GM12878 (cell line): ENCODE measurements at places on chromosomes 6 and 20. TPM values are rescaled to one million over a fixed set of nuclear protein-coding genes. Genes with fewer than 3 reads are reported as not detected.

Gene MAPK13
- total RNA-seq = 48.0 and 52.5 TPM in 2 replicates

Gene HLA-DQB1
- total RNA-seq = 119 and 121 TPM in 2 replicates

- peak; percentile 77 for DNase-seq
These were observed at the start of gene ERGIC3 for GRCh38 chr20:35541783-35542662. Gene ERGIC3 (plus strand): TSS chr20:35542078. CDS start chr20:35542098, 20 bp downstream.

DNA sequence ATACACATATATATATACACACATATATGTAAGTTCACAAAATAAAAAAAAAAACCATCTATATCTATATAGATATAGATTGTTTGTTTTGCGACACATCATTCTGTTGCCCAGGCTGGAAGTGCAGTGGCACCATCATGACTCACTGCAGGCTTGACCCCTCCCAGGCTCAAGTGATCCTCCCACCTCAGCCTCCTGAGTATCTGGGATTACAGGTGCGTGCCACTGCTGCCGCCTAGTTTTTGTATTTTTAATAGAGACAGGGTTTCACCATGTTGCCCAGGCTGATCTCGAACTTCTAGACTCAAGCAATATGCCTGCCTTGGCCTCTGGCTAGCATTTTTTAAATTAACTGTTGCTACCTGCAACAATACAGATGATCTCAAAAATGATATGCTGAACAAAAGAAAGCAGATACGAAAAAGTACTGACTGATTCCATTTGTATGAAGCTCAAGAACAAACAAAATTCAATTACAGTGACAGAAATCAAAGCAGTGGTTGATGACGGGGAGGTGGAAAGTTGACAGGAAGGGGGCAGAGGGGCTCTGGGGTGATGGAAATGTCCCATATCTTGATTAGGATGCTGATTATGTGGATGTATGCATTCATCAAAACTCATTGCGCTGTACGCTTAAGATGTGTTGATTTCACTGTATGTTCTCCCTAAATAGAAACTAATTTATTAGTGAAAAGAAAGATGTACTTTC, 49.6 kb downstream of the ATXN1 start:
- no peak for DNase-seq

Gene TSHZ2
- total RNA-seq = 0.27 and 0.36 TPM in 2 replicates

DNA sequence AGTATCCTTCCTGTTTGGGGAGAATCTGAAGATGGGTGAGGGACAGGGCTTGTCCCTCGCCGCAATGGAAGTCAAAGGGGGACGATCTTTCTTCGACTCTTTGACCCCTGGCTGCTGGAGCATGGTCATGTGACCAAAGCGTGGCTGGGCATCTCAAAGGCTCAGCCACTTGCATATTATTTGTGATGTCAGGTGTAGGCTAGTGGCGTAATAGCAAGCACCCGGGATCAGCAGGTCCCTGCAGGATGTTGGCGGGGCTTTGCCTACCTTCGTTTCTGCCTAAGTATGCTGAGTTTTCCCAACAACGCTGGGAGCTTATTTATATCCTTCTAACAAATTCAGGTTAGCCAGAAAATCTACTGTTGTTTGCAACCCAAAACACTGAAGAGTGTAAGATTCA, 50.3 kb upstream of the IL20RA start:
- DNase-seq = no peak

Gene EFCAB8
- total RNA-seq = 0.05 and 0.18 TPM in 2 replicates

DNA sequence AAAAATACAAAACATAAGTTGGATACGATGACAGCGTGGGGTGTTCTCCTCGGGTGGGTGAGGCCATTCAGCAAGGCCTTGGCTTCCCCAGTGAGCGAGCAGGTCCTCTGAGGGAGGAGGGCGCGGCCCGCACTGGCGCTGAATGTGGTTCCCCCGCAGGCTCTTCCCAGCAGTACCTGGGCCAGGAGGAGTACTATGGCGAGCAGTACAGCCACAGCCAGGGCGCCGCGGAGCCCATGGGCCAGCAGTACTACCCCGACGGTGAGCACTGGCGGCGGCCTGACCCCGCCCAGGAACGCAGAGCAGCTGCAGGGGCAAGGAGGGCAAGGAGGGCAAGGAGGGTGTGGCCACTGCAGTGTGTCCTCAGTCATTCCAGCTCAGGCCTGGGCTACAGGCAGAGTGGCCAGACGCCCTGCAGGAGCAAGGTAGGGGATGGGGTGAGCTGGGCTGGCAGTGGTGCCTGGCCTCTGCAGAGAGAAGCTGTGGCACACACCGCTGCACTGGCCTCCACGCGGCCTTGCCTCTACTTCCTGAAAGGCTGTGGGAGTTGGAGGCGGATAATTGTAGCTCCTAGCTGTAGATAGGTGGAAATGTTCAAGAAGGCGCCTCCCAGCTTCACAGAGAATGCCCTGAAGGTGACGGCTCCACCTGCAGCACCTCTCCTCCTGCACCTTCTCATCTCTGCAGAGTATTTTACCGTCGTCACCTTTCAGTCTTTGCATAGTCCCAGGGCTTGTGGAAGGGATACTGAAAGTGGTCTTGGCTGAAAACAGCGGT, 18.7 kb upstream of the MTG2 start:
- no peak for DNase-seq

GRCh38 chr6:48086187-48086586, 24.8 kb downstream of the PTCHD4 start:
- no peak for DNase-seq

GRCh38 chr6:142900227-142900971, 44.6 kb downstream of the HIVEP2 start:
- no peak for DNase-seq

DNA sequence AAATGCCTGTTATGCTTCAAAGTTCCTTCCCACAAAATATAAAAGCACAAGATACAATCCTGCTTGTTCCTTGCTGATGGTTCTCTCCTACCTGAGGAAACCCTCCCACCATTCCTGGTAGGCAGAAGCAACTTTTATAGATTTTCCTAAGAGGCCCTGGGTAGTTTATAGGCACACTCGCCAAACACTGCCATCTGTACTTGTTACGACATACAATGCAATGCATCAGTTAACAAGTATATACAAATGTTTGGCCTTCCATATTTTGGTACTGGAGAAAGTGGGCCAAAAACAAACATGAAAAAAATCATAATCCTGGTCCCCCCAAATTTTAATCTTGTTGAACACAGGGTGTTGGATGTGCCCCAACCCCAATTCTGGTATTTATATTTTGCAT, 16.6 kb downstream of the MCM9 start:
- no peak for DNase-seq

GRCh38 chr6:56833127-56833791, 121.6 kb upstream of the BEND6 start:
- DNase-seq = no peak

GRCh38 chr20:63857764-63858392, 3.4 kb upstream of the ABHD16B start:
- no peak for DNase-seq

- DNase-seq = no peak
These were observed 20.2 kb upstream of the PIM1 start for GRCh38 chr6:37149745-37150144.

GRCh38 chr6:170297576-170298330, 6.9 kb upstream of the DLL1 start:
- DNase-seq = no peak
